Activated CD8-positive, alpha-beta memory T cell treated with anti-CD3 and anti-CD28 coated beads for 4 hours (primary cell): ENCODE measurements at places on chromosomes 3 and 15.

GRCh38 chr3:172098698-172099494, 59.5 kb downstream of the FNDC3B start:
- DNase-seq = no peak

DNA sequence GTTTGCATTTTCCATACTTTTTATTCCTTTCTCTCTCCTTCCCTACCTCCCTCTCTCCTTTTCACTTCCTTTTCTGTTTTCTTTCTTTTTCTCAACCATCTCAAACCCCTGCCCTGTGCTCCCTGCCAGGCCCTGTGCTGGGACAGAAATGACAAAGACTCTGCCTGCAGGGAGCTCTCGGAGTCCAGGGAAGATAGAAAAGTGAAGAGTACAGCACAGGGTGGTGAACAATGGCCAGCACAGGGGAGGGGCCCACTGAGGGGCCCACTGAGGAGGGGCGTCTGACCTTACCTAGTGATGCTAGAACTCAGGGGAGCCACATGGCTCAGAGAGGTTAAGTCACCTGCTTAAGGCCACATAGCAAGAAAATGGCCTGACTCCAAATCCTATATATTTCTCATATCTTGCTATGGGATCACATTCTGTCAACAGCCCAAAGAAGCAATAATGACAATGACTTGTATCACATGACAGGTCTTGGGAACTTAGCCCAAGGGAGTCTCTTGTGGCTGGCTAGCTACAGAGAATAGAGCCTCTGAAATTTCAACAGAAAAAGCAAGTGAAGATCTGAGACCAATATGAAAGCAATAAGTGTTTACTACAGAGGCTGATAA, 44.3 kb upstream of the ATP2B2 start:
- DNase-seq = no peak

GRCh38 chr15:91924183-91924582, 70.7 kb downstream of the SLCO3A1 start:
- DNase-seq = no peak

DNA sequence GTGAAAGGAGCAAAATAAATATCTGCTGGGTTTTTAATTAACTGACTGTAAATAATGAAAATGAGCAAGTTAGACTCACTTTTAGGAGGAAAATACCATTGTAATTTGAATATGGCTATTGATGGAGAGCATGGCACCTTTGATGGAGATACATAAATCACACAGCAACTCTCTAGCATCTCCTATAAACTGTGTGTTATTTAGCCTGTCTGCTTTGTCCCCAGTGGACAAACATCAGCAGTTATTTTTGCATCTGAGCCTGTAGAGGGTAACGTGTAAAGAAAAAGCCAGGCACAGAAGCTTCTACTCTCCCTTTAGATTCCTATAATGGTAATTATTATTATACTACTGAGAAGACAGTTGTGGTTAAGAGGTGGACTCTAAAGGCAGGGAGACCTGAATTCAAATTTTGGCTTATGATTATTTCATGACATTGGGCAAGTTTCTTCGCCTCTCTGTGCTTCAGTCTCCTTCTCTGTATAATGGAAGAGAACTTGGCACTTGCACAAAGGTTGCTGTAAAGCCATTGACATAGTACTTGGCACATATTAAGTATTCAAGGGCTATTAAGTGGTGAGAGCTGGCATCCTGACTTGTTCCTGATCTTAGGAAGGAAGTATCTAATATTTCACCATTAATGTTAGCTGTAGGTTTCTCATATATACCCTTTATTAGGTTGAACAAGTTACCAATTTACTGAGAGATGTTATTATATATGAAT, 289.5 kb upstream of the TRIM42 start:
- DNase-seq = no peak

DNA sequence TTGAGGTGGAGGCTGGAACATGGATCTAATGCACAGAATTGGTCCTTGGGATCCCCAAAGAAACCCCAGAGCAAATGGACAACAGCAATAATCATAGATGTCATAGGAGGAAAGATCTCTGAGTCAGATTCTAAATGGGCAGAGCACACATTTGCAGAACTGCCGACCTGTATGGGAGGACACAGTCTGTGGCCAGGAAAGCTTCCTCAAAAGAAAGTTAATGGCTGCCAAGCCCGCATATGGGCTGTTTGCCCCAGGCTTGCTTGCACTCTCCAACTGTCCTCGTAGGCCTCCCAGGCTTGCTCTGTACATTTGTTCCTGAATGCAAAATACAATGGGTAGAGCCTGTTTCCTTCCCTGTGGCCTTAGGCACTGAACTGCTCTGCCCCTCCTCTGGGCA, 102.0 kb upstream of the PLXNA1 start:
- no peak for DNase-seq

DNA sequence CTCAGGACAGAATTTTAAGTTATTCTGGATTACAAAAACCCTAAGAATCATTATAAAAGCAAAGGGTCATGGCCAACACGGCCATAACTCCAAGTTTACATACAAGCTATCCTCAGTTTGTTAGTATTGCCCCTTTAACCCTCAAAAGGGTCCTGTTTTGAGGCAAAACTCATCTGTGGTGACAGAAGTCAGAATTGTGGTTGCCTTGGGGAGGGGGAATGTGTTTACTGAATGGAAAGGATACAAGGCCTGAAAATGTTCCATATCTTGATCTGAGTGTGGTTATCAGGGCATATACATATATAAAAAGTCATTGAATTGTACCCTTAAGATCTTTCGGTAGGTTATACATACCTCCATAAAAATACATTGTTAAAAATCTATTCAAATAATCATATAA, 2.1 kb downstream of the SFMBT1 start:
- no peak for DNase-seq

DNA sequence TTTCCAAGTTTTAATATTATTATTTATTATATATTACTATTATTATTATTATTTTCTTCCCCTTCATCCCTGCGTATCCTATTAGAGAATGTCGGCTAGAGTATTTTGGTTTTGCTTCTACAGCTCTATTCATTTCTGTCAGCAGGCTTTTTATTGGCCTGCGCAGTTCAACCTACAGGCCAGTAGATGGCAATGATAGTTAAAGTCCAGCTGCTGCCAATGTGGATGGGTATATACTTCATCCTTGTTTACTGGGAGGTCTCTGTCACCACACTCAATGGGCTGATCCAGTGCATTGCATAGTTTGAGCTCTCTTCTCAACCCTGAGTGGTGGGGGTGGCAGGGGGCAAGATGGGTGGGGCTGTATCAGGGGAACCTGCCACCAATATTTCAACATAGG, 799.8 kb downstream of the NSUN3 start:
- no peak for DNase-seq

- no peak for DNase-seq
These were observed 117.7 kb downstream of the DNAJB8 start for GRCh38 chr3:128348805-128349531.

GRCh38 chr3:187636528-187636927, 33.7 kb downstream of the SST start:
- DNase-seq = no peak

DNA sequence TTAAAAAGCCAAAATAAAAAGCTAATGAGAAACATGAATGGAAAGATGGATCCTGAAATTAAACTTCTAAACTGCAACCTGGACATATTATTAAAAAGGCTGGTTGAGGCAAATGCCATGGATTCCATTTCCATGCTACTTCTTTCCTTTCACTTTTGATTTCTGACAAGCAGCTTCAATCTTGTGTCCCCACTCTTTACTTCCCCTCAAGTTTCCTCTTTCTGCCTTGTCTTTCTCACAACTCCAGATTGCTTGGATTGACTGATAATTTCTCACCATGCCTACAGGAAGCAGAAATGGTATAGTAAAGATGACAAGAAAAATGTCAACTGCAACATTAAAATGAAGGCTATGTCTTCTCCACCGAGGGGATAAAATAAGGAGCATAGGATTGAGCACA, 1136.7 kb downstream of the TUSC7 start:
- no peak for DNase-seq

GRCh38 chr3:159830523-159831154, 158.0 kb upstream of the IL12A start:
- DNase-seq = no peak

DNA sequence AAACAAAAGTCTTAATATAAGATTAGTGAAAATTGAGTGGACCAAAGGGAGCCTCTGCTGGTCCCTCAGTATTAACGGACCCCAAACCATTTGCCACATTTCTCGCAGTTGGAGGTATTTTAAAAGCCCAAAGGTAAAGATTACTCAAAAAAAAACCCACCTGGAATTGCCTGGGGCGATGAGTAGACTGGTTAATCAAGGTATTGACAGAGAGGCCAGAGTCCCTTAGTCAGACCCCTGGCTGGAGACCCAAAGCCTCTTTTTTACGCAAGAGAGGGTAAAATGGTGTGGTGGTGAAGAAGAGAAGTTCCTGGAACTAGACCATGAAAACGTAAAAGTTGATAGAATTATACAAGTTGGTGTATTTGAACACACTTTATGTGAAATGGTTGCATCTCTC, 137.2 kb downstream of the IMPG2 start:
- DNase-seq = no peak

GRCh38 chr3:9600597-9600996, 47.0 kb upstream of the LHFPL4 start:
- no peak for DNase-seq

DNA sequence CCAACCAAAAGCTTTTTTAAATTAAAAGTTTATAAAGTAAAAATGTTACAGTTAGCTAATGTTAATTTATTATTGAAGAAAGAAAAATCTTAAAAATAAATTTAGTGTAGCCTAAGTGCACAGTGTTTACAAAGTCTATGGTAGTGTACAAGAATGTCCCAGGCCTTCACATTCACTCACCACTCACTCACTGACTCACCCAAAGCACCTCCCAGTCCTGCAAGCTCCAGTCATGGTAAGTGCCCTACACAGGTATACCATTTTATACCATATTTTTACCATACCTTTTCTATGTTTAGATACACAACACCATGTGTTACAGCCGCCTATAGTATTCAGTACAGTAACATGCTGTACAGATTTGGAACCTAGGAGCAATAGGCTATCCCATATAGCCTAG, 29.1 kb downstream of the SSR3 start:
- DNase-seq = no peak

- DNase-seq = no peak
These were observed 7.9 kb upstream of the HHATL start for GRCh38 chr3:42710323-42711021.

DNA sequence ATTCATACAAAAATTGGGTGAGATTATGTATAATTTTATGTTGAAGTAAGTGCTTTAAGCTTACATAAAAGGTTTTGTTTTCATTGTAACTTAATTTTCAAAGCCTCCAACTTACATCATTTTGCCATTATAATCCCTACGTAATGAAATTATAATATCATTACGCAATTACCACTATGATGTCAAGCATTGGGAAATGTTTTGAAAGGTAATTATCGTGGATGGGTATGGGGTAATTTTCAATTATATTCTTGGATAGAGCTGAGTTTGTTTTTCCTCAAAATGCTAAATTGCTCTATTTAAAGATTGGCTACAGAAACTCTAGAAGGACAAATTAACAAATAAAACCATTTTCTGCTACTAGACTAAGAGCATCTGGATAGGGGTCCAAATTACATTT, 80.2 kb upstream of the FAM3D start:
- no peak for DNase-seq

DNA sequence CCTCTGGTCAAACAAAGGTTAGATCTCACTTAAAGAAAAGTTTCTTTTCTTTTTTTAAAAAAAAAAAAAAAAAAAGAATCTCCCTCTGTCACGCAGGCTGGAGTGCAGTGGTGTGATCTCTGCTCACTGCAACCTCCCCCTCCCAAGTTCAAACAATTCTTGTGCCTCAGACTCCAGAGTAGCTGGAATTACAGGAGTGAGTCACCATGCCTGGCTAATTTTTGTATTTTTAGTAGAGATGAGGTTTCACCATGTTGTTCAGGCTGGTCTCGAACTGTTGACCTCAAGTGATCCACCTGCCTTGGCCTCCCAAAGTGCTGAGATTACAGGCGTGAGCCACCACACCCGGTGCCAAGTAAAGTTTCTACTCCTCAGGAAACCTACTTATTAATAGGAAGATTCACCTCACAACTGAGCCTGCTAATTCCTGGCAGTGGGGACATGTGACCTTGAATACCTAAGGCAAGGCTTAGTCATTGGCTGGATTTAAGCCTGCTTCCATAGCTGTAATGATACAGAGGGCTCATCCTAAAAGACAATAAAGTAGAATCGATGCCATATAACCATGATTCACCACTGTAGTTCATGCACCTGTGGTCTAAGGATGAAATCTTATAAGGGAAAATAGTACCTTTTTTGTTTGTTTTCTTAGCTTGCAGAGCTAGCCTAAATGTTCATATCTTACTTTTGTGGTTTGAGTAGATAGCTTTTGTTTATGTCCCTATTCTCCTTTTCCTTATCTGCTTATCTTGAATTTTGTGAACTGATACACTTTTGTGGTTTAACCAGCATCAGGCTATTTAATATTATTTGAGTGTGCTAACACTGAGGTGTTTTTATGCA, 24.8 kb upstream of the RBMS3 start:
- no peak for DNase-seq

DNA sequence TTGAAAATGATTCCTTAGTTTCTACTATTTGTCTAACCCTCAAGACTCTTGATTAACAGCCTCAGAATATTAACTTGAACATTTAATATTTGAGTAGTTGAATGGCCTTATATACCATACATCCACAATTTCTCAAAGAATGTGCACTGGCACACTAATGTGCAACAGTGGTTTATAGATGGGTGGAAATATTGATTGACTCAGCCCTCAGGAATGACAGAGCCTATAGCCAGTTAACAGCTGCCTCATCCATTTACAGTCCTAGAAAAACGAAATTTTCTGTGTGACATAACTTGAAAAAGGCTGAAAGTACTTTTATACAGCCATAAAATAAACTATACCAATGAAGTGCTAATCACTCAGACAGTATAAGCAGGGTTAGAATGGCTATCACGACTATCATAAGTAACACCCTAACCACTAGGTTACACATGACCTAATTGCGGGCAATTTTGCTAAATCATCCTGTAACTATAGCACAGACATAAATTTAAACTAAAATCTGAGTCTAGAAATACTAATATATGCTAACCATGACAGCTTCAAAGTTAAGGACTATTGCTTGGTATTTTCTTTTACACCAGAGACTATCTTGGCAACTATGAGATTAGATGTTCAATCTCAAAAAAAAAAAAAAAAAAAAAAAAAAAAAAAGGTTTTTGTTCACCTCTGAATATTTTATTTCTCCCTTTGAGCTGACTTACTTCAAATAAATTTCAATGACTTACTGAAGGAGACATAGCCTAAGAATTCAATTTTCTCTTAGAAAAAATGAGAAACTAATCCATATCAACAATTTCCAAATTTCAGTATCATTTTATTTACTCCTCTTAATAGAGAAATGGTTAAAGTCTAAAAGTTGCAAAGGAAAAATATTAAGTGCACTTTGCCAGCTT, 9.3 kb downstream of the SECISBP2L start:
- no peak for DNase-seq

DNA sequence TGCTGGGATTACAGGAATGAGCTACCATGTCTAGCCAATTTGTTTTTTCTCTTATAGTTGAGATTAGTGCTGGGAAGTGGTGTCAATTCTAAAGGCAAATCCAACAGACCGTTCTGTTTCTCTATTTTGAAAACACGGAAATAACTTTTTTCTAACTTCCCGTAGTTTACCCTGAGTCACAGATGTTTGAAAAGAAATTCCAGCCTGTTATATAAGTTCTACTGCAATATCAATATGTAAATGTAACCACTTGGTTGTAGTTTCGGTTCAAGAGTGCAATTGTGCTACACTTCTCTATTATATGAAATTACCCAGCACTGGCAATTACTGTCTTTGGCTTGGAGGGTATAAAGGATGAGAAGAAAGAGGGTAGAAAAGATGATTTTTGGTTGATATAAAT, 22.3 kb upstream of the GNB4 start:
- no peak for DNase-seq
